Left lung (tissue), 14 donors: ENCODE measurements at places on chromosomes 2 and 18. TPM values are rescaled to one million over a fixed set of nuclear protein-coding genes. Genes with fewer than 3 reads are reported as not detected.

- no peaks in the 10 kb centered on the region for H3K36me3 ChIP-seq
- DNase-seq = no peak
Observed at GRCh38 chr2:145110668-145111356, 590.9 kb upstream of the ZEB2 start.

DNA sequence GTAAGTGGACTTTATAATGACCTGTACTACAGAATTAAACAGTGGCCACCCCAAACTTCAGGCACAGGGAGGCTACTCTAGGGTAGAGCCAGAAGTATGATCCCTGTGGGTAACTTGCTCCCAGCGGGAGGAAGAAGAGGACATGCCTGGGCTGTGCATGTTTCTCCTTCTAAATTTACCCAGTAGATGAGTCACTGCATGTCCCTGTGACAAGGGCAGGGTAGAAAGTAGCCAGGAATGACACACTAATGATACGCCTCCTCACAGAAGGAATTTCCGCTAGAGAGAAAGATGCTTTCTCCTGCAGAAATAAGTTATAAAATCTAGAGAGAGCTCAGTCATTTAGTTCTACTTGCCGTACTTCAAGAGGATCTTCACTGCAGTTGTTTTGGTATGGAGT lies 7.5 kb downstream of the ACYP2 start:
- no peaks in the 10 kb centered on the region for H3K27me3 ChIP-seq
- no peak overlapping the region for H3K4me3 ChIP-seq
- no peaks in the 10 kb centered on the region for H3K36me3 ChIP-seq
- no peak for DNase-seq

DNA sequence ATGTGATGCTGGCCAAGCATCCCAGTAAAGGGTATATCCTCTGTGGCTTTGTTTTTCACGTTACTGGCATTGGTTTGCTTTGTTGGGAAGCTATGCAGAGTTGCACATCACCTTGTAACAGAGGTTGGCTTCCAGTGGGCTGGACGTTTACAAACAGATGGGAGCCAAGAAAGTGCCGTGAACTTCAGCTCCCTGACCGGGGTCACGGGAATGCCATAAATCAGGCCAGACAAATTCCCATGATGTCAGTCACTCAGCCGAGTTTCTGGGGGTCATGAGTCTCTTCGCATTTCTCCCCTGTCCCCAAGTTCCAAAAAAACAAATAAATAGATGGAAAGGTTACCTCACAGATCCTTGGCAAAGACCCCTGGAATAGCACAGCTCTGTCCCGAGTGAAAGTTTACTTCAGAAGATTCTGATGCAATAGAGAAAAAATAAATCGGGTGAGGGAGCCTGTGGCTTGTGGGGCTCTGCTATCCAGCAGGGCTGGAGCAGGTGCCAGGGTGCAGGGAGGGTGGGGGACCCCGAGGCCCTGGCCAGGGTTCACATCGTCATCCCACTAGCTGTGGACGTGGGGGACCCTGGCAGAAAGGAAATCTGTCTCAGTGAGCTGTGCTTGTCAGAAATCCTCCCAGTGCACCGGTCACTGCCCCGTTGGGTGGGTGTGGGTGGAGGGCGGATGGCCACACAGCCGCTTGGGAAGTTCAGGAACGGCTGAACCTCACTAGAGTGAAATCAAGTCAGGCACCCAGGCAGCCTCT lies 27.8 kb downstream of the TWIST2 start:
- H3K4me3 ChIP-seq = no peak overlapping the region
- no peaks in the 10 kb centered on the region for H3K36me3 ChIP-seq
- DNase-seq = peak; percentile 62
- H3K27me3 ChIP-seq = no peaks in the 10 kb centered on the region
- no peaks in the 10 kb centered on the region for H3K4me1 ChIP-seq

DNA sequence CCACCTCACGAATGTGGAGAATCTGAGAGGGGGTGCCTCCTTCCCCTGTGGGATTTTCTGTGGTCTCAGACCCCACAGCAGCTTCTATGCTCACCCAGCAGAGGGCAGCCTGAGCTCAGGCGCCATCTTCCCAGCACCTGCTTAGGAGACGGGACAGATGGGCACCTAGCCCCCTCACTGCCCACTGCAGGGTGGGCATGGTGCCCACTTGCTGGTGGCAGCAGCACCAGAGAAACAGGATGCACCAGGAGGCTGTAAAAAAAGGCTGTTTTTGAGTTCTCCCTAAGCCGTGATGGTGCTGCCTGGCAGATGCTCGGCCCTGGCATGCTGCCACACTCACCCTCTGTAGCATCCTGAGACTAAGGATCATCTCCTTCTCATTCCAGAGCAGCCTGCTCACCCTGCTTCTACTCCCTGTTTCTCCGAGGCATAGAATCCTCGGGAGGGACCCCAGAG lies 19.1 kb upstream of the SLC20A1 start:
- peaks cover 17% of the 10 kb centered on the region for H3K4me1 ChIP-seq
- no peak overlapping the region for H3K4me3 ChIP-seq
- DNase-seq = peak; percentile 88
- H3K36me3 ChIP-seq = no peaks in the 10 kb centered on the region

DNA sequence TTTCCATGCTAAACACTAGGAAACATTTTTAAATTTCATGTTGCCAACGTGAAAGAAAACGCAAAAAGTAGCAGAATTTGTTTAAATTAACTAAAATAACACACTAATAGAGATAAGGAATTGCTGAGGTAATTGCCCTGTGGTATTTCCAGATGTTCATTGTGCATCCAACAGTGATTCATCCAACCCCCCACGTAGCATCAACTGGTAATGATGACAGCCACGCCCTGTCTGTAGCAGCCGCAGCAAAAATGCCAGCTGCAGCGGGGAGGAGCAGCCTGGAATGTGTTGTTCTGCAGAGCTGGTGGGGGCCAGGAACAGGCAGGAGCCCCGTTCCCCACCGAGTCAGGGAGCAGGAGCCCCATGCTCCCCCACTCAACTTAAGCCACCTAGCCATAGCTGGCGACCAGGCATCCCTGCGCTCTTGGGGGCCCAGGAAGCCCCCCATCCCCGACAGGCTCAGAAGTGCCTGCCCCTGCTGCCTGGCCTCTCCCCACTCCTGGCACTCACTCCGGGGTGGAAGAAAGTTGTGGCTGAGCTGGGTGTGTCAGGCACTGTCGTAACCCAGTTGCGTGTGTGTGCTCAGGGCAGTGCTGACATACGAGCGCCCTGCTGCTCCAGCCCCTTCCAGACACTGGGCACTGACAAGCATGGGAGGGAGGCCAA lies 695.1 kb upstream of the ACVR2A start:
- peak; percentile 28 for DNase-seq
- no peaks in the 10 kb centered on the region for H3K27me3 ChIP-seq
- no peak overlapping the region for H3K27ac ChIP-seq
- H3K4me1 ChIP-seq = no peaks in the 10 kb centered on the region
- H3K36me3 ChIP-seq = no peaks in the 10 kb centered on the region
- no peak overlapping the region for H3K4me3 ChIP-seq

DNA sequence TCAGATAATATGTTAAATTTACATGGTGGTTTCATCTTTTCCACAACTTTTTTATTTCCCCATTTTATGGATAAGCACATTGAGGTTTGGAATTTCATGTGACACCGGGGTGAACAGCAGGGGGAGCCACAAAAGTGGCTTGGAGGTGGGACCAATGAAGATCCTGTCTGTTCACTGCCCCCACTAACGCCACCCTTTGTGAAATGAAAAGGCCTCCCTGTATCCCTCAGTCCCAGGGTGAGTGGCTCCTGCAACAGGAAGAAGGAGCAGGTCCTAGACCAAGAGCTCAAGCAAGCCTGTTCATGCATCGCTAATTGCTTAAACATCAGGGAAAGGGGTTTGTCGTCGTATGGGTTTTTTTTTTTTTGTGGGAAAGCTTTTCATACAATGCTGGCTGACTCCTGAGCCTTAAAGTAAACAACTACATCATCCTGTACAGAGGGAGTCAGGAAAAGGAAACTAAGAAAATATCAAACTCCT lies 267.8 kb upstream of the EPAS1 start:
- H3K36me3 ChIP-seq = no peaks in the 10 kb centered on the region
- no peaks in the 10 kb centered on the region for H3K27me3 ChIP-seq
- peak overlapping the region; percentile 57 for H3K27ac ChIP-seq
- no peak for DNase-seq
- H3K4me3 ChIP-seq = no peak overlapping the region
- H3K4me1 ChIP-seq = peaks cover 3% of the 10 kb centered on the region

GRCh38 chr2:142944264-142944663 lies 66.8 kb downstream of the KYNU start:
- H3K4me3 ChIP-seq = no peak overlapping the region
- H3K27me3 ChIP-seq = no peaks in the 10 kb centered on the region
- DNase-seq = no peak
- H3K4me1 ChIP-seq = no peaks in the 10 kb centered on the region
- no peak overlapping the region for H3K27ac ChIP-seq
- H3K36me3 ChIP-seq = peaks cover 3% of the 10 kb centered on the region

DNA sequence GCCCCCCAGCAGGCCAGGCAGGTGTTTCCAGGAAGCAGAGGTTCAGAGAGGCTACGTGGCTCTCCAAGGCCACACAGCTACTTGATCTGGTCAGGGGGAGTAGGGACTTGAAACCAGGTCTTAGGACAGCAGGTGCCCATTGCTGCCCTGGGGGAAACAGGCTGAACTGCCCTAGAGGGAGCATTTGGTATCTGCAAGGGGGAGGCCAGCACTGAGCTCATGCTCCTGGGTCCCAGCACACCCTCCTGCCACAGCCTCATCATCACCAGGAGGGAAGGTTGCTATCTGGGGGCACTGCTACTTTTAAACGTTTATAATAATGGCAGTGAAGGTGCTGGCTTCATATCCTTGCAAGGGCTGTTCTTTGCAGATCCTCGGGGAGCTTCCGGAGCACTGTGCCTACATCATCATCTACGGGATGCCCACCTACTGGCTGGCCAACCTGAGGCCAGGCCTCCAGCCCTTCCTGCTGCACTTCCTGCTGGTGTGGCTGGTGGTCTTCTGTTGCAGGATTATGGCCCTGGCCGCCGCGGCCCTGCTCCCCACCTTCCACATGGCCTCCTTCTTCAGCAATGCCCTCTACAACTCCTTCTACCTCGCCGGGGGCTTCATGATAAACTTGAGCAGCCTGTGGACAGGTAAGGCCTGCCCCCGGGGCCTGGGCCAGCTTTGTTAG lies 36.1 kb downstream of the ABCG8 start:
- H3K27ac ChIP-seq = no peak overlapping the region
- DNase-seq = no peak
- peaks cover 4% of the 10 kb centered on the region for H3K27me3 ChIP-seq
- H3K4me3 ChIP-seq = no peak overlapping the region
- no peaks in the 10 kb centered on the region for H3K36me3 ChIP-seq

DNA sequence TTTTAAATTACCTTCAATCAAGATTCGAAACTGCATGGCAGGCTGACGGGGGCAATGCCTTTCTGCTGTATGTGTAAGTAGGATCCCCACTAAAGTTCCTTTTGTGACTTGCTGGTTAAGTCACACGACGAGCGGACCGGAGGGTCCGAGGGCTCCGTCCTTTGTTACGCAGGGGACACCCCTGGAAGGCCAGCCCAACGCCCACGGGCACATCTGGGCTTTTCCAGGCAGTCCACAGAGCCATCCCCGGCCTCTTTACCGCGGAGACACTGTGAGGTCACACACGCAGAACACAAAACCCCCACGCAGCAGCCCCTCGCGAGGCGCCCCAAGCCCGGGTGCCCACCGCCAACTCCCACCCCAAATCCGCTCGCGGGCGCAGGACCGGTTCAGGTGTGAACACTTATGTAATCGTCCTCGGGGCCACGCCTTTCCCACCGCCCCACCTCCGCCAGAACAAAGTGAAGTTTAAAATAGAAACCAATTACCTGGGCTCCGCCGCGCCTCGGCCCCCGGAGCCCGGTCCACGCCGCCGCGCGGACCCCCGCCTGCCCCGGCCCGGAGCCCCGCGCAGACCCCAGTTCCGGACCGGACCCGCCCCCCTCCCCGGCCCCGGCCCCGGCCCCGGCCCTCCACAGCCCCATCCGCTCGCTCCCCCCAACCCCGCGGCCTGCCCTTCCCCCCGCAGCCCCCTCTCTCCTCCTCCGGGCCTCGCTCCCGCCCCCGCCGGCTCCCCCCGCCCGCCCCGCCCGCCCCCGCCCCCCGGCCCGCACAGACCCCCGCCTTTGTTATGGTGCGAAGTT lies 4.2 kb downstream of the ZNF516 start:
- H3K27me3 ChIP-seq = no peaks in the 10 kb centered on the region
- H3K27ac ChIP-seq = peak overlapping the region; percentile 50
- peak; percentile 67 for DNase-seq
- H3K4me1 ChIP-seq = peaks cover 56% of the 10 kb centered on the region
- H3K4me3 ChIP-seq = peak overlapping the region; percentile 83

GRCh38 chr2:42640261-42640660 lies 71.8 kb downstream of the MTA3 start:
- no peaks in the 10 kb centered on the region for H3K27me3 ChIP-seq
- H3K4me1 ChIP-seq = no peaks in the 10 kb centered on the region
- no peak overlapping the region for H3K27ac ChIP-seq
- H3K36me3 ChIP-seq = peaks cover 7% of the 10 kb centered on the region

DNA sequence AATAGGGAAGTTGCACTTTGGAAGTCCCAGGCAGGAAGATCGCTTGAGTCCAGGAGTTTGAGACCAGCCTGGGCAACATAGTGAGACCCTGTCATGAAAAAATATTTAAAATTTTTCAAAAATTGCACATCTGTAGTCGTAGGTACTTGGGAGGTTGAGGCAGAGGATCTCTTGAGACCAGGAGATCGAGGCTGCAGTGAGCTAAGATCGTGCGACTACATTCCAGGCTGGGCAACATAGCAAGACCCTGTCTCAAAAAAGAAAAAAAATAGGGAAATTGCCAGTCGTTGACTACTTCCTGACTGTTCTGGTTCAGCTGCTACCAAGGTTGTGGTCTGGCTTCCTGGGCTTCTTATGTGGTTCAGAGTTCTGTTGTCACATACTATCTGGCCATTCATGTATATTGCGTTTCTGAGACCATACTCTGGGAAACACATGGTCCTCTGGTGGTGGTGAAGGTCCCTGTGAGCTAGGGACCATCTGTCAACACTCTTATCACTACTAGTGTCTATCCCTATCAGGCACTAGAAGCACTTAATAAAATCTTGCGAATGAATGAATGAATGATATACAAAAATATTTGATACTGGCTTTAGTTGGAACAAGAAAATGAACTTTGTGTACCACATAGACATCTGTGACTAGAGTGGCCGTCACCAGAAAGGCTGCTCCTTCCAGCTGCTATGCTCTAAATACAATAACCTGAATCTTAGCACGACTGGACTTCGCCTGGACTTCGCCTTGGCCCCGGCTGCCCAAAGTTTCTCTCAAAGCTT lies 861 bp upstream of the KLHL23 start:
- no peak overlapping the region for H3K27ac ChIP-seq
- peaks cover 15% of the 10 kb centered on the region for H3K27me3 ChIP-seq
- no peak for DNase-seq
- H3K4me1 ChIP-seq = peaks cover 15% of the 10 kb centered on the region
- H3K36me3 ChIP-seq = no peaks in the 10 kb centered on the region

Gene TUBA4B
- total RNA-seq = 3.0 TPM

Gene PDCD1
- 1.1 TPM for total RNA-seq

Gene EGR4
- total RNA-seq = not detected

Gene KIDINS220
- 60.5 TPM for total RNA-seq
